ENCODE measurements at places on chromosomes 4 and X.

GRCh38 chr4:81639248-81639647 lies 167.5 kb upstream of the RASGEF1B start:
- DNase-seq, result no peak

DNA sequence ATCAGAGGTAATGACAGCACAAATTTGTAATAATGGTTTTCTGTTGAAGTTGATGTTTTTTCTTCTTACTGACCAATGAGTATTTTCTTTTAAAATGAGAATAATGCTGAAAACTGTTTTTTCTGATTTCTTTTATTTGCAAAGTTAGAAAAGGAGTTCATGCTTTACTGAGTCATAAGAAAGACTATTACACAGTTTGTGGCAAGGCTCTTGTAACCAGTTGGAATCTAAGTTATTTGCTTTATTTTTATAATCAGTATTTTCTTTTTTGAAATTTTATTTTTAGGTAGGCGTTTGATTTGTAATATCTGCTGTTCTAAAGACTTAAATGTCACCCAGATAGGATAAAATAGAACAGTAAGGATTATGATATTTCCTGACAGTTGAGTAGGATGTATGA lies 25.5 kb downstream of the ANAPC4 start:
- DNase-seq, result no peak

DNA sequence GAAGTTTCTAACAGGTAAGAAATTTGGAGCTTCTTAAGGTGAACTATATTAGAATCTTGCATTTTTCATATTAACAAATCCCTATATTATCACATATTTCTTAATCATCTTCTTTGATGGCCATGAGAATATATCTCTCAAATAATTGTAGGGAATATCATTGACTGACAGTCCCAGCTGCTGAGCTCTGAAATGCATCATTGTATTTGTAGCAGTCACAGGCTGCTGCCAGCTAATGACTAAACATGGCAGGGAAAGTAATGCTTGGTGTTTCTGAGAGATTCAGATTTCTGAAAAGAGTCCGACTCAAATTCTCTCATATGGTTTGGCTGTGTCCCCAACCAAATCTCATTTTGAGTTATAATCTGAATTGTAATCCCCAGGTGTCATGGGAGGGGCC lies 171.9 kb downstream of the TRAM1L1 start:
- no peak for DNase-seq

GRCh38 chr4:40511036-40511614 lies 118.5 kb downstream of the RBM47 start:
- no peak for DNase-seq

GRCh38 chr4:4789462-4789861 lies 70.0 kb upstream of the MSX1 start:
- DNase-seq, result no peak

DNA sequence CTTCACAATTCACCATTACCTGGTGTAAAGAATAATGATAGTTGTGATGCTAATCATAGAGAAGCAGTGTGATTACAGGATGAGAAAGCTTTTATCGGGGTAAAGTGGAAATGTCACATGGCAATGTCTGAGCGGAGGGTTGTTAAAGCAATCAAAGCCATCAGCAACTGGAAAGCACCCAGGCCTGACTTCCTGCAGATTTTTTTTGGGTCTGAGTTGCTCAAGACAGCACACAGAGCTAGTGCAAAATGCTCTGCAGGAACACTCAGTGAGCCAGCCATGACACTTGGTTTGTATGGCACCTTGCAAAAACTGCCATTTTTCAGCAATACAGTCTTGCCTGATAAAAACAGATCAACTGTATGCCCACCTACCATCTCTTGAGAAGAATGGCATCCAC lies 152.9 kb downstream of the COL4A6 start:
- no peak for DNase-seq

- no peak for DNase-seq
Observed at GRCh38 chr4:146640465-146641061, 1.9 kb downstream of the POU4F2 start.

DNA sequence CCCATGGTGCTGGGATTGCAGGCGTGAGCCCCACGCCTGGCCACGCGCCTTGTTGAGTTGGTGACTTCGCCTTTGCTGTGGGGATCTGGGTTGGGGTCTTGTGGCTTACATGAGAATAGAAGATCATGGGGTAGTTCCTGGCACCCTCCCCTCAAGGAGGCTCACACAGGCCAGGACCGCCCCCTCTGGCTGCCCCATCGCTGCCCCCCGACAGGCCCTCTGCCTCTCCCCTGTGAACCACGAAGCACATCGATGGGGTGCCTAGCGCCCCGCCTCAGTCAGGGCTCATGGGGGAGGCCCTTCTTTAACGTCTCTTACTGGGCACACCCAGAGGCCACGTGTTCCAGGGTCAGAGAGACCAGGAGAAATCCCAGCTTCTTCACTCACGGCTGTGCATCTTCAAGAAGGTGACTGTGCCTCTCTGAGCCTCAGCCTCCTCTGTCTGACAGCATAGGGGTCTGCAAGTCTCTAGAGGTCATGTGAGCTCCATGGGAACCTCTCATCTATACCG lies 23.6 kb upstream of the SPON2 start:
- DNase-seq, result no peak

DNA sequence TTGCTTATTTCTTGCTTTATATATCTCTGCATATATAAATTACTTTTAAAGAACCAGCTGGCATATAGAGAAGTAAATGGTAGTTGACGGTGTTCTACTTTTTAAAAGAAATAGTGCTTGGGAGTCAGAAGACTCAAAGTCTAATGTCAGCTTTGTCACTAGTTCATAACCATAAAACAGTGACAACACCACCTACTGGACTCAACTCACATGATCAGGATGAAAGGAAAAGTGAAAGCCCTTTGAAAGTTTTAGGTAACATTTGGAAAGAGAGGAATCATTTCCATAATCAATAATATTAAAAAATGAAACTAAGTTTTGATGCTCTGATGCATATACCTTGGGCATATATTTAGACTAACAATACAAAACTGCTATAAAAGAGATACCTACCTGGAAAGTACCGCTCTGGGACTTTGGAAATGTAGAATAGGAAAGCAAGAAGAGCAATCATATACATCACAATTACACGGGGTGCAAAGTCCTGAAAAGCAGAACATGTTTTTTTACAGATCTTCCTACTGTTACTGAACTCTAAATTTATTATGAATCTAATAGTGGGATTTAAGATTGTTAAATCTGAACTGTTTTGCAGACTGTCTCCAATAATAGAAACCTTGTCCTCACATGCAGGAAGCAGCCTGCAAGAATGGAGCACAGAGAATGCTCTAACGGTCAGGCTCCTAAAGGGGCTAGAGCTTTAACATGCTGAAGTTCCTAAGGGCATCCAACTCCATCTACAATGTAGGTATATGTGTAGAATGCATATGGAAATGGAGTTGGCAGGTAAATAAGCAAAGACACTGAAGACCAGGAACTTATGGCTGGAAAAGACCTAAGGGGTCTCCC lies 15.6 kb downstream of the PAQR3 start:
- DNase-seq, result no peak

DNA sequence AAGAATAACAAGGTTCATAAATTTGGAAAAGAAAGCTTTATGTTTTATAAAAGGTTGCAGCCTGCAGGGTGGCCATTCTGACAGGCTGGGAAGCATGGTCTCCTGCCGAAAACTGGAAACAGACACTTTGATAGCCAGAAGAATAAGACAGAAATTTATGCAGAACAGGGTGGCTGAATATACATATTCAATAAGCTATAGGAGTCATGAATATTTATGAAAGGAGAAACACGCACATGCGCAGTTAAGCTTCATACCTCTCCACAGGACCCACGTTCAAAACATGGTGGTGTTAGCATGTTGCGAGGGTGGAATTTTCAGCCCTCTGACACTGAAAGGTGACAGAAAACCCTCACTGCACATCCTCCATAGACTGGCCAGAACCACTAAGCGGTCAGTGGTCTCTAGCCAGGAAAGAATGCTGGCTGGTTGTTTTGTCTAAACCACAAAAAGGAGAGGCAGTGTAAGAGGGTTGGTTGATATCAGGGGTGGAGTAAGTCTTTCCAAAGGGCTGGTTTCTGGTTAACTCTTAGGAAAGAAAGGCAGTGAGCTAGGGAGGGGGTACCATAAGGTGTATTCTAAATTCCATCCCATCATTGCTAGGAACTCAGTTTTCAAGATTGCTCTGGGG lies 58.2 kb downstream of the ANXA10 start:
- DNase-seq, result no peak

DNA sequence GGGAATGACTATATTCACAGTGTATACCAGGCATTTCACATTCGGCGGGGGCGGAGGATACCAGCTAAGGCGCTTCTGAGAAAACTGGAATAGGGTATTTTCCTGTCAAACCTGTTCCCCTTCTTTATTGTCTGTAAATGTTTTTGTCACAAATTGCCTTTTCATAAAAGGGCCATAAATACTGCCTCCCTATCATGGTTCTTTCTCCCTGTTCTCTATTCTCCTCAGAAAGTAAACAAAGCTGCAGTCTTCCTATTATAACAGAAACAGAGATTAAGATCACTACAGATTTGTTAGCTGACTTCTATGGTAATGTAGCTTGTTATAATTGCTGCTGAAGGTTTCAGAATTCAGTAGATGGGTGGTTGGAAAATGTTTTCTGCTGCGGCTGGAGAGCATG lies 32.2 kb downstream of the MID2 start:
- DNase-seq, result no peak

DNA sequence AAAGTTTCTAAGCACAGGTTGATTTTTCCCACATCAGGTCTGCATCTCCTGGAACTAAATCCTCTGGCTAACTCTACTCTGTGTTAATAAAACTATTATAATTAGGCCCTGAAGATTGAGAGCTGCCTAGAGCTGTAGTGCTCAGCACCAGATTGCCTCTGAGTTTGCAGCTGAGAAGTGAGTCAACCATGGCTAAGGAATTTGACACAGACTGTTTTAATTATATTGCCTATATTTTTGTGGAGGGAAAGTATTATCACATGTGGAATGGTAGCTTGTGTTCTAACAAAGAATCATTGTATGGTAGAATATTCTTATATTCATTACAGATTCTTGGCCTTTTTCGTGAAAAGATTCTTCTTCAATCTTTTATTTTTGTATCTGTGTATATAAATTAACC lies 1907.6 kb upstream of the TENM3 start:
- DNase-seq, result no peak

- no peak for DNase-seq
Observed at GRCh38 chr4:81504112-81505003, 32.7 kb upstream of the RASGEF1B start.

DNA sequence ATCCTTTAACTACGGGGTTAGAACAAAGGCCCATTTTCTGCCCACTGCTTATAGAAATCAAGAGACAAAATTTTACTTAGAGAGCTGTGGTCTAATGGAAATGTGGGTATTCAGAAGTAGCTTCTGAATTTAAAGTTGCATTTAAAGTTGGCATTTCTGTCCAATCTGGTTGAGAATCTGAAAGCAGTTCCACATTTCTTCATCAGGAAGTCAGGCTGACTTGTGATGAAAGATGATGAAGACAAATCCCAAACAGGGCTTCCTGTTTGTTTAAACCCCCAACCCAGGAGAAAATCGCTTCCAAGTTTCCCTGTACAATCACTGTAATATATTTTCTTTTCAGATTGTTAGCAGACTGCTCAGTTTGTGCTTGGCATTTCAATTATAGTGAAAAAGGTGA lies 345.3 kb downstream of the SPRY1 start:
- no peak for DNase-seq

DNA sequence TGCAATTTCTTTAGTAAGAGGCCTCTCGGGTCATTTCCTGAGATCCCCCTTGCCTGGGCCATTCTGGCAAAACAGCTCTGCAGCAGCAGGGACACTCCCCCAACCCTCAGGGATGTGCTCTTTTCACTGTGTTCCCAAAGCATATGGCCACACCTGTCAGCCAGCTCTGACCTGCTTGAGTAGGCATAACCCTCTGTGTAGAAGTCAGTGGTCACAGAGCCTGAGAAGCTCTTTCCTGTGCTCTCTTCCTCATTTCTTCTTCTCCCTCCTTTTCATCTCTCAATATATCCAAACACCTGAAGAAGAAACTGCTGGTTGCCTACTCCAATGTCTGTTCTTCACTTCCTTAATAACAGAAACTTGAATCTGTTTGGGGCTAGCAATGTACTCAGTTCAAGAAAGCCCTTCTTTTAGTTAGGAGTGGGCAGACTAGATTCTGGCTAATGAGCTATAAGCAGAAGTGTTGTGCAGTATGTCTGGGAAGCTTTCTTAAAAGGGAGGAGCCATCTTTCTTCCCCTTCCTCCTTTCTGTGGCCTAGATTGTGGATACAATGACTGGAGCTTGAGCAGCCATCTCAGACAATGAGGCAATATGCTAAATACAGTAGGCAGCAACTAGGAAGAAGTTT lies 73.3 kb downstream of the PRPS1 start:
- DNase-seq, result no peak

GRCh38 chrX:119041175-119041574 lies 31.6 kb upstream of the CT47C1 start:
- no peak for DNase-seq

- no peak for DNase-seq
Observed at GRCh38 chr4:89653012-89653411, 183.9 kb downstream of the SNCA start.

GRCh38 chrX:80879143-80879542 lies 69.5 kb upstream of the BRWD3 start:
- DNase-seq, result no peak

DNA sequence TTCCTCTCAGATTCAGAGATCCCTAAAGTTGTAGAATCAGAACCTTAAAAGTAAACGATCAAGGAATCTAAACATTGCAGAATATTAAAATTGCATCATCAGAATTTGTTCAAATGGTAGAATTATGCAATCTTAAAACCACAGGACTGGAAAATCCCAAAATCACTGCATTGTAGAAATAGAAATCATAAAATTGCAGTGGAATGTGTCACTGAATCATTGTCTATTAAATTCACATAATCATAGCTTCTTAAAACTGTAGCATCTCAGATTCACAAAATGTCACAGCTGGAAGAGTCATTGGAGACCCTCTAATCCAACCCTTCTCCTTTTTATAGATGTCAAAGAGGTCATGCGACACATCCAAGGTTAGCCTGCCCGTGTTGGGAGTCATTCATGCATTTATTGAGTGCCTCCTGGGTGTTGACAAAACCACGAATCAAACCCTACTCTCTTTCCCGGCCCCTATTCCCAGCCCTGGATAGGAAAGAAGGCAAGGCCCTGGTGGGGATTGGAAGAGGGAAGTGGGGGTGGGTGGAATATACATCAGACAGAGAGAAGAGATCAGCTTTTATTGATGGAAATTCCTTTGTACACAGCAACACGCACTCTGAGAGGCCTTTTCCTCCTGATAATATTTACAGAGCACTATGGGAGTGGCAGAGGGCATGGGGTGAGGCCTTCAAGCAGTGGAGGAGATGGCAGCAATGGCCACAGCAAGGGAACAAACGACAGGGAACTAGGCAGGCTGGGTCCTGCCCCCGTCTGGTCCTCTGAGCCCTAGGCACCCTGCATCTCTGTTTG lies 15.4 kb downstream of the IQSEC2 start:
- no peak for DNase-seq

DNA sequence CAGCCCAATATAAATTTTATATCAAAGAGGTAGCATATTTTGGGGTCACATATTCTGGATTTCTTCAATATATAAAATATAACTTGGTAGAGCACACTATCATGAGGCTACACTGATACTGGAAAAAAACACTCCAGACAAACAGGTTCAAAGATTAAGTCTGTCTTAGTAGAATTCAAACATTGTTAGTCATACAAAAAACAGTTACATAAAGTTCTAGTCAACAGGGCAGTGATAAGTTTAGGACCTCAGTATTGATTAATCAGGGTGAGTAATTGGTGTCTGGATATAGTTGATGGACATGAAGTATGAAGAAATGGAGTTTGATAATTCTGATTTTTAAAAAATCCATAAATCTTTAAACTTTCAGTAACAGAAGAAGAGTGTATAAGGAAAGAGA lies 1291.3 kb downstream of the FSTL5 start:
- DNase-seq, result no peak

- DNase-seq, result no peak
Observed at GRCh38 chrX:56618323-56618722, 54.9 kb downstream of the UBQLN2 start.

Measured in GM10248 (cell line).